ENCODE measurements at places on chromosomes 13 and 19. TPM values are rescaled to one million over a fixed set of nuclear protein-coding genes. Genes with fewer than 3 reads are reported as not detected.

Gene ZNF567
- 5.5 TPM for total RNA-seq

Gene CLEC4G
- total RNA-seq, result not detected

Gene ANKRD24
- 0.12 TPM for total RNA-seq

Gene ZNF845
- total RNA-seq, result 6.8 TPM

Gene TEX29
- total RNA-seq, result not detected

Gene TTC9B
- not detected for total RNA-seq

Gene CLDN10
- total RNA-seq, result not detected

Gene GAS6
- total RNA-seq, result 6.4 TPM

Gene KIR2DL3
- not detected for total RNA-seq

Gene PSG4
- 4.6 TPM for total RNA-seq

Gene TRPM4
- total RNA-seq, result 5.0 TPM

Gene APLP1
- 28.7 TPM for total RNA-seq

Gene HPN
- not detected for total RNA-seq

Gene NXNL1
- not detected for total RNA-seq

Gene DLL3
- total RNA-seq, result 2.2 TPM

Gene ELAVL3
- total RNA-seq, result not detected
